Activated CD4-positive, alpha-beta memory T cell treated with anti-CD3 and anti-CD28 coated beads, Interleukin-2, amount 10 ng/mL, durations not matched to agents 7 days and 5 days (primary cell): ENCODE measurements at places on chromosomes 1 and 21. TPM values are rescaled to one million over a fixed set of nuclear protein-coding genes. Genes with fewer than 3 reads are reported as not detected.

CLCA4 gene
- not detected for total RNA-seq

BARHL2 gene
- not detected for total RNA-seq

TIE1 gene
- total RNA-seq = not detected

RSPO1 gene
- total RNA-seq = not detected

MYOG gene
- total RNA-seq = not detected

SOAT1 gene
- 55.7 TPM for total RNA-seq

SYNJ1 gene
- 21.8 TPM for total RNA-seq

CD164L2 gene
- total RNA-seq = not detected

DNA sequence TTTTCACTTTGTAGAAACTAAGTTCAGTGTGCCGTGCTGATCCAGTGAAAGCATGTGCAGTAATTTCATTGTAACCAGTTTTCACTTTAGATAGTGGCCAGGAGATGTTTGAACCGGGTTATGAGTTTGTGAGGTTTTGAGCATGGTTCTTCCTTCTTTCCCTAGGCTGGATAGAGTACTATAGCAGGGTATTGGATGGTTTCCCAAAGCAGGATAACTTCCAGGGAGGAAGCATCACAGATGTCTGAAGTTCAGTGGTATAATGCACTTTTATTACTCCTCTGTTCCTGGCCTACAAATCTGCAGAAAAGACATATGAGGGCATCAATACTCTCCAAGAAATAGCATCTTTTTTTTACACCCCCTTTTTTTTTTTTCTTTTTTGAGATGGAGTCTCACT lies 823.1 kb downstream of the USP25 start:
- DNase-seq = no peak

GRCh38 chr21:37165586-37165985 lies 92.5 kb downstream of the TTC3 start:
- DNase-seq = no peak

DNA sequence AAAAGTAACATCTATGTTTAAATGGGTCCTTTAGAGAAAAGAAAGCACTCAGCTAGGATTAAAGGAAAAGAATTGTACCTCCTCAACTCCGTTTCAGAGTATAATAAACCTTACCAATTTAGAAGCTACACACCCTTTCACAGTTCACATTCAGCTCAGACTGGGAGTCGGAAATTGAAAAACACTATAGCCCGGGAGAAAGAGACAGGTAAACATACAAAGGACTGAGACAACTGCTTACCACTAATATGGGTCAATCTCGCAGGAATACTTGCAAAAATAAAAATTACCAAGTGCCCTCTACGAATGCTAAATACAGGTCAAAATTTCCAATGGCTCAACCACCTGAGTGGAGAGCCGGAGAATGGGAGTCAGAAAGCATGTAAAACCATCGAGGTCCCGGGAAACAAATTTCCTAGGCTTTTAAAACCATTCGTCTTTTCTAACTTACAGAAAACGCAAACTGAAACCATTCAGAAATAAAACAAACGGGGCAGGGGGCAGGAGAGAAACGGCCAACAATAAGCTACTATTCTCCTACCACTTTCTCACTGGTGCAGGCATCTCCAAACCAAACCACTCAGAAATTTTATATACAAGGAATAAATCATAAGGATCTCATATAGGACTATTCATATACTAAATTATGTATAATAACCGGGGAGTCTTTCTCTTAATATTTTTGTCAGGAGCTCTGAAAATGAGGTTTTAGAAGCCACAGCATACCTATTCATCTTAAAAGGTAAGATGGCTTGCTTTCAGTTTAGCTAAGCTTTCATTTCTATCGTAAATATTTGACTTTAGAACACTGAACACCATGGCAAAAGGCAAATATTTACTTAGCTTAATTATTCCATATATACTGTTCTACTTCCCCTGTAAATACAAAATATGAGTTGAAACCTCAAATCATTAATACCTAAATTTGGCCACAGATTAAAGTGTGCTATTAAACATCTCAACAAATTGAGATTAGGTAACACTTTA lies 136.5 kb downstream of the RERE start:
- no peak for DNase-seq

GRCh38 chr1:28450561-28450960 lies 55.3 kb upstream of the RCC1 start:
- DNase-seq = peak; percentile 22

GRCh38 chr1:86739648-86740509 lies 35.5 kb downstream of the SH3GLB1 start:
- no peak for DNase-seq

- DNase-seq = no peak
These were observed 23.8 kb downstream of the GNG4 start for GRCh38 chr1:235625831-235626230.

- DNase-seq = no peak
These were observed 5.4 kb downstream of the ARTN start for GRCh38 chr1:43938892-43939587.

DNA sequence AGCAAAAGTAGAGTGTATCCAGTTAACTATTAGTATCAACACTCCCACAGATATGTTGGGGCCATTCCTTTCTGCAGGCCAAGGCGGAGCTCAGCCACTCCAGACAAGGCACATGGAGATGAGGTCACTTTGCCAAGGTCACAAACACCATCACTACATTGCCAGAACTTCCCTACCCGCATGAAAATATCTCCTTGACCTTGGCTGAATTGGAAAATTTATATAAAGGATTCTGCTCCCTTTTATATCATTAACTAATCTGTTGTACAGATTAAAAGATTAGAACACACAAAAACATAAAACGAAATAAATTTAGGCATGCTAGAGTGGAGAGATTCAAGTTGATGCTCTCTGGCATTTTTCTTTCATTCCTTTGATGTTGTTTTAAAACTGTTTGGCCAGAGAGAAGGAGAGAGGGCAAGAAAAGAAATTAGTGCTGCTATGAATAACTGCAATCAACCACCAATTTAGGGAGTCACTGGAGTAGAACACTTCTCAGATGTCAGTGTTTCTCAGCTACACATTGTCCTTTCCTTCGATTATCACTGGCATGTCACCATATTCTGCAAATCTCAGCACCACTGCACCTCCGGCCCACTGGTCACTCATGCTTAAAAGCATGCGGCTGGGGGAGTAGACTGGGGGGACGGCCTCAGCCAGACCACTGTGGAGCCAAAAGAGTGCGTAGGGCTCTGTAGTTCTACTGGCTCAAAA lies 78.7 kb upstream of the ATP1B1 start:
- DNase-seq = no peak

DNA sequence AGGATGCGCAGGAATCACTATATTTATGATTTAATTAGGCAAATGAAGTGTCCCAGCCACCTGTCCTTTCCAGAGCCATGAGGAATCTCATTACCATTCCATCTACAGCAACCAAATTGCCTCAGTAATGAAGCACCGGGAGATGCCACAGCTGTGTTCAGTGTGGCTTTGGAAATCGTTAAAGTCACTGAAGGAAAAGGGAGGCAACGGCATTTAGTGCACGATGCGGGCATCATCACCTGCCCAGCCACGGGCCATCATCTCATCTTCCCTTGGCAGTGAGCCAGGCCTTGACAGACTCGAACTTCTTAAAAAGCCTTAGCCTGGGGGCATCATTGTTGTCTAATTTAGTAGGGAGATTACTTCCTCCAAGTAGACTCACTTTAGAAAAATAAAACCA lies 67.8 kb downstream of the CNIH3 start:
- DNase-seq = no peak

- no peak for DNase-seq
These were observed 279.5 kb downstream of the DSCAM start for GRCh38 chr21:40567501-40567900.

DNA sequence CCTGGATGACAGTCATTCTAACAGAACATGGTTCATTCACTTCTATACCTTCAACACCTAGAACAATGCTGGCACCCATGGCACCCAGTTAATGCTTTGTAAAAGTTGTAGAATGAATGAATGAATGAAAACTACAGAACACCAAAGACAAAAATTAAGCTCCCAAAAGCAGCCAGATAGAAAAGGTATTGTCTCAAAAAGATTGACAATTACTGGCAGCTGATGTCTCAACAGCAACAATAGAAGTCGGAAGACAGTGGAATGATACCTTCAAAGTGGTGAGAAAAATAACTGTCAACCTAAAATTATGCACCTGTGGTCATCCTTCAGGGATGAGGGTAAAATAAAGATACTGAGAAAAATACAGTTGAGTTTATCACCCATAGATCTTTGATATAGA lies 4.9 kb upstream of the C1orf167 start:
- no peak for DNase-seq

- DNase-seq = peak; percentile 93
These were observed 6.3 kb downstream of the EFNA3 start for GRCh38 chr1:155084722-155085503.

DNA sequence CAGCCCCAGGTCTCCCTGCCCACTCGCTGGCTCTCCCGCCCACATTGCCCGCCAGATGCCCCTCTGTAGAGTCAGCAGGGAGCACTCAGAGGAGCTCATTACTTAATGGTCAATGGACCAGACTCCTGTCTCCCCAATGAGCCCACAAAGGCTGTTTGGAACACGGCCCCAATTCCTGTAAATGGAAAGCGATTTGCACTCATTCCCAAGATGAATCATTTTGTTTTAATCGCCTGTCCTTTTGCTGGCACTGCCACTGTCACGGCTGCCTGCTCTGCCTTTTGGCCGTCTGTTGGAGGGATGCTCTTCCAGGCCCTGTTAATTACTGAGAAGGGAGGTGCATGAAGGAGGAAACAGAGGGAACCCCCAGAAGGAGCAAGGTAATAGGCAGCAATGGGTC lies 44.8 kb upstream of the ATP2B4 start:
- no peak for DNase-seq

GRCh38 chr21:27536319-27536718 lies 569.4 kb upstream of the ADAMTS5 start:
- DNase-seq = no peak
